SK-N-DZ (cell line): ENCODE measurements at places on chromosomes 3 and 15.

DNA sequence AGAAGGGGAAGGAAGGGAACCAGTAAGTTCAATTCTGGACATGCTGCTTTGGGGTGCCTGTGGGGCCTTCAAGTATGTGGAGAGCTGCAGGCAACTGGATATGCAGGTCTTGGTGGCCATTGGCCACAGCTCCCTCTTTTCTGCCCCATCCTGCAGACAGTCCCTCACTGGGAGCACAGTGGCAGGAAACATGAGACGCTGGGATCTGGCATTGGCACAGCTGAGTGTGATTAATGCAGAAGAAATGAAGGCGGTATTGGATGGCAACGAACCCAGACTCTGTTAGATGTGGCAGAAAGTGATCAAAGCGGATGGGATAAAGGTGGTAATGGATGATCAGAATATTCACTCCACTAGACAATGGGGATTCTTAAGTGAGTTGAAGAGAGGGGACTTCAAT, 23.2 kb upstream of the VPS8 start:
- DNase-seq, result no peak

DNA sequence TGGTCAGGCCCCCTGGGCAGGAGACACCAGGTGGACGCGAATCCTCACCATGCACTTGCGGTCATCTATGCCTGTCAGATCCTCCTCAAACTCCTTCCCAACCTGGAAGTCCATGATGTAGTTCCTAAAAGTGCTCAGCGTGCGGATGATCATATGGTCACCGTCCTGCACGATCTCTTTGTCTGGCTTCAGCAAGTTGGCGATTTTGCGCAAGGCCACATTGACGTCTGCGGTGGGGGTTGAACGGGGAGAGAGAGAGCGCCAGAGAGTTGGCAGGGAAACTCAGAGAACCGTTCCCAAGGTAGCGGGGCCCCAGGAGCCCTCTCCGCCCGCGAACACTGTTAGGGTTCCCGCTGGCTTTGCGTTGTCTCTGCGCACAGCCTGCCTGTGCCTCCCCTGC, 809 bp downstream of the RBP1 start:
- DNase-seq, result no peak

- DNase-seq, result no peak
Observed at GRCh38 chr3:175392653-175393052, 533.5 kb downstream of the NAALADL2 start.

GRCh38 chr3:65907232-65908130, 131.2 kb downstream of the MAGI1 start:
- no peak for DNase-seq

- no peak for DNase-seq
Observed at GRCh38 chr3:150887031-150887430, 18.2 kb downstream of the MINDY4B start.

GRCh38 chr3:89504432-89504831, 397.0 kb downstream of the EPHA3 start:
- DNase-seq, result no peak

GRCh38 chr15:44394062-44394461, 33.4 kb upstream of the CTDSPL2 start:
- DNase-seq, result no peak

- no peak for DNase-seq
Observed at GRCh38 chr3:34635352-34635850, 837.0 kb downstream of the PDCD6IP start.

- no peak for DNase-seq
Observed at GRCh38 chr15:60392986-60393790, 4.6 kb downstream of the ANXA2 start.

DNA sequence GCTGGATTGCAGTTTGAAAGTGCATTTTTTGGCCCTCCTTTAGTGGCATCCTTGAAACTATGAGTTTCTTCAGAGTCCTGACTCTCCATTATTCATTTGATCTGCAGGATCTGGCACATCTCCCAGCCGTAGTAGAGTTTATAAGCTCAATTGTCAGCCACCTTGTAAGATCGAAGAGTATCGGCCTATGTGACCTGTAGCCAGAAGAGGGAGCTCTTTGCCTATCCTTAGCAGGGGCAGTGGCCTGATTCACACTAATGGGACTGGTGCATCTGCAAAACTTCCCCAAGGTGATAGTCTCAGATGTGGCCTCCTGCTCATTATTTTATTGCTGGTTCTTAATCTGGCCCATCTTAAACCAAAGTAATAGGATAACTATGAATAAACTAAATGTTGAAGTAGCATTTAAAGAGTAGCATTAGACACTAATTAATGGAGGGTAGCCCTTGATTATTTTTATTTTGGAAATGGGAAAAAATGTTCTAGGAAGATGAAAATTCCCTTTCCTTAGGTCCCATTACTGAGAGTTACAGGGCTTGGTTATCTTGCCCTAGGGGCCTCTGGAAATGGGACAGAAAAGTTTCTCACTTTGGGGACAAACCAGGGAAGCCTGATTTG, 21.2 kb downstream of the GCSAM start:
- peak; percentile 76 for DNase-seq

DNA sequence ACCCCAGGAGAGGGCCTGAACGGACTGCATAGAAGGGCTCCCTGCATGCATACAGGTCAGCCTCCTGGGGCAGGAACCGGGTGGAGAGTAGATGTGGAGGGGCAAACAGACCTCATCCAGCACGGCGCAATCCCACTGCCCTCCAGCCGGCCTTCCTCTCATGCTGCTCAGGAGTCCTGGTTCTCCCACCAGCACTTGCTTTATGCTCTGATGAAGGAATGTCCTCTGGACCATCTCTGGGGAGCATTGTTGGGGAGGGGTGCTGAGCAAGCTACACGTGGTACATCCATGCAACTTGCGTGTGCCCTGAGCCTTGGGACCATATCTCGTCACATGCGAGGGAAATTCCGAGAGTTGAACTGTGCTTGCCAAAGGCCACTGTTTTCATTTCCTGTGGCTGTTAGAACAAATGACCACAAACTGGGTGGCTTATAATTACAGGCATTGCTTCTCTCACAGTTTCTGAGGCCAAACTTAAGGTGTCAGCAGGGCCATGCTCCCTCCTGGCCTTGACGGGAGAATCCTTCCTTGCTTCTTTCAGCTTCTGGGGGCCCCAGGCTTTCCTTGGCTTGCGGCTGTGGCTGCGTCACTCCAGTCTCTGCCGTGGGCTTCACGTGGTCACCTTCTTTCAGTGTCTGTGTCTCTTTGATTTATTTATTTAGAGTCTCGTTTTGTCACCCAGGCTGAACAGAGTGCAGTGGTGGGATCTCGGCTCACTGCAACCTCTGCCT, 12.2 kb downstream of the SELENOS start:
- no peak for DNase-seq

DNA sequence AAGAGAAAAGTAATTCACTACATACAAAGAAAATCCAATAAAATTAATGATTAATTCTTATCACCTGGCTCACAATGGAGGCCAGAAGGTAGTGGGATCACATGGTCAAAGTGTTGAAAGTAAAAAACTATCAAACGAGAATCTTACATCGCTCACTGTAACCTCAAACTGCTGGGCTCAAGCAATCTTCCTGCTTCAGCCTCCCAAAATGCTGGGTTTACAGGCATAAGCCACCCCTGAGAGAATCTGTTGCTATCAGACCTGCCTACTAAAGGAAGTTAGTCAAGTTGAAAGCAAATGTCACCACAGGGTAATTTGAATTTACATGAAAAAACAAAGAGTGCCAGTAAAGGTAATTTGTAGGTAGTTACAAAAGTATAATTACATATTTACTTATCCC, 103.3 kb downstream of the PCCB start:
- no peak for DNase-seq

DNA sequence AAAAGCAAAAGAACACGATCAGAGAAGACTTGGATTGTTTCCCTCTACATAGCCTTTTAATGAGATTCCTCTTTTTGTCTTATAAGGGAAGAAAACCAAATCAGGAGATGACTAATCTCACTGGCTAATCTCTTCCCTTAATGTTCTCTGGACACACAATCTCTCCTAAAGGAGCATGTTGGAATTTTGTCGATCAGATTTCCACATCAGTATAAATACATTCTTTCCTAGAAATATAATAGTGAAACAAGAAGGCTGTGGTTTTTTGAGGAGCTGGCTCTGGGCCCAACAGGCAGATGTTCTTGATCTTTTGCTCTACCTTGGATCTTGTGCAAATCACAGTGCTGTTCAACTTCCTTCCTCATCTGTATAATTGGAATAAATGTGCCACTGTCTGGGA, 94.0 kb downstream of the GTPBP8 start:
- DNase-seq, result no peak

GRCh38 chr15:98981851-98982722, 25.5 kb downstream of the PGPEP1L start:
- DNase-seq, result no peak
